ENCODE measurements at places on chromosomes 6 and 20. TPM values are rescaled to one million over a fixed set of nuclear protein-coding genes. Genes with fewer than 3 reads are reported as not detected.
A peak's percentile ranks its signal among the peaks of the same experiment; 100 is the strongest.

DNA sequence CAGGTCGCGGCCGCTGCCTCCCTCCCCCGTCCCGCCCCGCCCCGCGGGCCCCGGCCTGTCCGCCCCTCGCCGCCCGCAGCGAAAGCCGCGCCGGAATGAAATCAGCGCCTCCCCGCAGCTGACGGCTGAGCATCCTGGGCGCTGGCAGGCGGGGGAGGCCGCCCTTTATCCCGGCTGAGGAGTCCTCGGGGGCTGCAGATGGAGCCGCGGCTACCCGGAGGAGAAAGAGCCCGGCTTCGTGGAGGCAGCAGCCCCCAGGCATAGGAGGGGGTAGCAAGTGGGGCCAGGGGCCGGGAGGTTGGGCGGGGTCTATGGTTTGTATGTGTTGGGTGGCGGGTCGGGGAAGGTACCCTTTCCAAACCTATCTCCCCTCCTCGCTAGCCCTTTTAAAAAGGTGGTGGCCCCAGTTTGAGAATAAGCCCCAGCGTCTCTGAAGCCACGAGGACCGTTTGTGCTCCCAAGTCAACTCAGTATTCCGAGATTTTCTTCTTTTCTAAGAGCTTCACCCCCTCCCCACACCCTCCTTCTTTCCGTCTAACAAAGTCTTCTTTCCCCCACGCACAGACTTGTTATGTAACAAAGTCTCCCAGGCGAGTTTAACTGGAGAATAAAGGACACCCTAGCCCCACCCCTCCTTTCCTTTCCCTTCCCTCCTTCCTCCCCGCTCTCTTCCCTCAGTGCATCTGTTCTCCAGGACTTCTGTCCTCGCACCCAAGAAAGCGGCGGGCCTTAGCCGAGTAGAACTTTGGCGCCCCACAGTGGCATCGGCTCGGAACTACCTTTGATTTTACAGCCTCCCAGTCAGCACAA lies 11.0 kb downstream of the POU3F2 start:
- H3K4me3 ChIP-seq, result no peak overlapping the region
- H3K27ac ChIP-seq, result no peak overlapping the region
- H3K36me3 ChIP-seq, result no peaks in the 10 kb centered on the region
- H3K27me3 ChIP-seq, result no peaks in the 10 kb centered on the region
- peaks cover 5% of the 10 kb centered on the region for H3K4me1 ChIP-seq

DNA sequence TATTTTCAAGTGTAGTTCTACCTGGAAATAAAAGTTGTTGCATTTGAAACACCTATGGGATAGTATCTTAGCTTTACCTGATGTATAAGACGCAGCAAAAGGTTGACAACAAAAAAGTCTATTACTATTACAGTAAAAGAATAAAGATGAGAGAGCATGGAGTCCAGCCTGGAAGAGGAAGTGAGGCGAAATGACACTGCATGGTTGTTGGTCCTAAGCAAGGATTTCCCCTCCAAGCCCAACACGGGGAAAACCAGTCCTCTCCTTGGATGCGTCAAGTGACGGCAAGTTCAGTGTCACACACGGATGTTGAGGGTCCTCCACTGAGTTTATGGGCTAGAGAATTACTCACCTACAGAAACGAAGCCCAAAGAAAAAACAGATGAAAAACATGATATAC lies 51.7 kb downstream of the COL11A2 start:
- no peaks in the 10 kb centered on the region for H3K36me3 ChIP-seq
- H3K4me3 ChIP-seq, result no peak overlapping the region
- H3K27ac ChIP-seq, result no peak overlapping the region

DNA sequence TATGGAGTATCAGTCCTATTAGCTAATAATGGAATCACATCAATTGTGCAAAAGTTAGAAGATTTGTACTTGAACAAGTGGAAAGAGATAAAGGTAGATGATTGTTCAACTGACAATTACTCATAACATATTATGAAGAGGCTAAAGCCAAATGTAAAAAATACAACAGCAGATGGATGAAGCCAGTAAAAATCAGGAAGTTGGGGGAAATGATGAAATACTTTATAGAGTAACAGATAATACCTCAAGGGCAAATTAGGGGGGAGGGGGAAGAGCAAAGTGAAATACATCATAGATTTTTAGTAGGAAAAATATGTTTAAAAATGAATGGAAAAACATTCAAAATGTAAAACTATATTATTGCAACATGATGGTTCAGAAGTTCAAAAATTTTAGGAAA lies 114.0 kb downstream of the PDSS2 start:
- H3K27ac ChIP-seq, result no peak overlapping the region
- no peak overlapping the region for H3K4me3 ChIP-seq
- H3K27me3 ChIP-seq, result no peaks in the 10 kb centered on the region
- DNase-seq, result no peak
- H3K4me1 ChIP-seq, result no peaks in the 10 kb centered on the region
- H3K36me3 ChIP-seq, result no peaks in the 10 kb centered on the region

DNA sequence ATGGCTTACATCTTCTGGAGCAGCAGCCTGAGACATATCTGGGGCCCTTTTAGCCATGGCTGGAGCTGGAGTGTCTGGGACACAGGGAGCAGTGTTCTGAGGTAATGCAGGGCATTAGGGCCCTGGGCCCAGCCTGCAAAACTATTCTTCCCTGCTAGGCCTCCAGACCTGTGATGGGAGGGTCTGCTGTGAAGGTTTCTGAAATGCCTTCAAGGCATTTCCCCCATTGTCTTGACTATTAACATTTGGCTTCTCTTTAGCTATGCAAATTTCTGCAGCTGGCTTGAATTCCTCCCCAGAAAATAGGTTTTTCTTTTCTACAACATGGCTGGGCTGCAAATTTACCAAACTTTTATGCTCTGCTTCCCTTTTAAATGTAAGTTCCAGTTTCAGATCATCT lies 61.5 kb downstream of the EDN1 start:
- no peaks in the 10 kb centered on the region for H3K27me3 ChIP-seq
- no peak overlapping the region for H3K27ac ChIP-seq
- no peak for DNase-seq
- no peaks in the 10 kb centered on the region for H3K36me3 ChIP-seq
- no peaks in the 10 kb centered on the region for H3K4me1 ChIP-seq
- H3K4me3 ChIP-seq, result no peak overlapping the region

NT5E gene
- 24.9 TPM for polyA plus RNA-seq

GRCh38 chr20:53439046-53439445 lies 154.6 kb downstream of the ZNF217 start:
- no peak overlapping the region for H3K27ac ChIP-seq
- no peak overlapping the region for H3K4me3 ChIP-seq
- no peaks in the 10 kb centered on the region for H3K4me1 ChIP-seq
- H3K36me3 ChIP-seq, result no peaks in the 10 kb centered on the region
- DNase-seq, result no peak

DNA sequence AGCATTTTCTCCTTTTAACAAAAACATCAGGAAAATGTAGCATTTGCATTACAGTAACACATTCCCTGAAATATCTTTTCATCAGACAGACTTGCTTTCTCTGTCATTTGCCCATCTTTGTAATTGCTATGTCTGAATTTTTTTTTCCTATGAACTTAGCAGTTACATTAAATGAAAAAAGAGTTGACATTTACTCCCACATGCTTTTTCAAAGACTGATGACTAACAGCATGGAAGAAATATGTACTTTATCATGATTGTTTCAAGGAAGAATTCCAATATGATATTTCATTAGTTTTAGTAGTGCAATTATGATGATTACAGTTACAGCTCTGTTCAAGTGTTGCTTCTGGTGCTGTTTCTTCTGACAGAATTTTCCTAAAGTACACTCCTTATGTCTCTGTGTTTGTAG lies 864.5 kb upstream of the MAN1A1 start:
- H3K4me3 ChIP-seq, result no peak overlapping the region
- H3K27ac ChIP-seq, result no peak overlapping the region
- H3K36me3 ChIP-seq, result no peaks in the 10 kb centered on the region
- no peaks in the 10 kb centered on the region for H3K27me3 ChIP-seq
- no peaks in the 10 kb centered on the region for H3K4me1 ChIP-seq
- DNase-seq, result no peak

GRCh38 chr20:61929561-61929960 lies 136.1 kb downstream of the TAF4 start:
- no peaks in the 10 kb centered on the region for H3K27me3 ChIP-seq
- H3K27ac ChIP-seq, result no peak overlapping the region
- H3K4me1 ChIP-seq, result no peaks in the 10 kb centered on the region
- H3K36me3 ChIP-seq, result no peaks in the 10 kb centered on the region
- DNase-seq, result no peak

TCF15 gene
- 0.37 TPM for polyA plus RNA-seq

GRCh38 chr20:845226-845868 lies 11.8 kb downstream of the FAM110A start:
- DNase-seq, result no peak
- peak overlapping the region; percentile 52 for H3K27ac ChIP-seq
- no peaks in the 10 kb centered on the region for H3K27me3 ChIP-seq
- peaks cover 5% of the 10 kb centered on the region for H3K4me1 ChIP-seq
- peak overlapping the region; percentile 19 for H3K4me3 ChIP-seq

DNA sequence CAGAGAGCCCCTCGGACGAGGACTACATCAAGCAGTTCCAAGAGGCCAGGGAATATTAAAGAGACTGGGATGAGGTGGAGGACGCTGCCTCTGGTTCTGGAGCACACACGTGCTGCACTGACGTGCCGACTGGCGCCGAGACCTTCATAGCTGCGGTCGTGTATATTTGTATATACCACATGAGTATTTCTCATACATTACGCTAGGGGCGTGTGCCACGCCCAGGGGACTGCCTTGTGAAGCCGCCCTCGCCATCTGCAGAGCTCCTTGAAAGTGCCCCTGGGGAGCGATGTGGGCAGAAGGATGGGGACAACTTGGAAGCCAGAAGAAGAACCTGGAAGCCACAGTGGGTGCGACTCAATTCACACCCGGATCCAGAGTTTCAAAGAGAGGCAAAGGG lies 78.3 kb downstream of the ISM1 start:
- H3K27ac ChIP-seq, result no peak overlapping the region
- no peak overlapping the region for H3K4me3 ChIP-seq
- no peaks in the 10 kb centered on the region for H3K4me1 ChIP-seq
- H3K27me3 ChIP-seq, result no peaks in the 10 kb centered on the region
- no peak for DNase-seq

VIP gene
- not detected for polyA plus RNA-seq

KIAA1755 gene
- 1.4 TPM for polyA plus RNA-seq

ALDH8A1 gene
- 1.1 TPM for polyA plus RNA-seq

DNA sequence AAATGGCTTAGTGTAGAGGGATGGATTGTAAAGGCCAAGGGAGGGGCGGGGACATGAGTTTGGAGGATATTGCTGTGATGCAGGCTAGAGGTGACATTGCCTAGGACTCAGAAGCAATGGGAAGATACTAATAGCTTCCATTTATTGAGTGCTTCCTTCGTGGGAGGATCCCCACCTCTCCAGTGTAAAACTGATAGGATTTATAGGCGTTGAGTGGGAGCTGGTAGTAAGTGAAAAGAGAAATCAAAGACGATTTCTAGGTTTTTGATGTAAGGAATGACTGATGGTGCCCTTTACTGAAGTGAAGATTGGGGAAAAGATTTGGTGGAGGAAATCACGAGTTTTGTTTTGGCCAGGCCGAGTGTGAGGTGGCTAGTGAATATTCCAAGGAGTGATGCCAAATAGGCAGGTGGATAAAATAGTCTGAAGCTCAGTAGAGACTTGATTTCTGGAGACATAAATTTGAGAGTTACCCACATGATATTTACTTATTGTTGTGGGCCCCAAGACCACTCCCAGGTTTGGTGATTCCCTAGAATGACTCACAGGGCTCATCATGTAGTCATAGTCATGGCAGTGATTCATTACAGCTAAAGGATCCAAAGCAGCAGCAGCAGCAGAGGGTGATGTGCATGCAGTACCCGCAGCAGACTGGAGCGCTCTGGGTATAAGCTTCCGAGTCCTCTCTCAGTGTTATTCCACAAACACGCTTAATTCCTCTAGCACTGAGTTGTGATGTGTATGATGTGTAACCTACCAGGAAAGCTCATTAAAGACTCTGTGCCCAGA lies 10.2 kb downstream of the RPRD1B start:
- no peaks in the 10 kb centered on the region for H3K27me3 ChIP-seq
- H3K36me3 ChIP-seq, result peaks cover 11% of the 10 kb centered on the region
- no peak overlapping the region for H3K4me3 ChIP-seq
- H3K4me1 ChIP-seq, result no peaks in the 10 kb centered on the region
- no peak overlapping the region for H3K27ac ChIP-seq
- no peak for DNase-seq

SOBP gene
- polyA plus RNA-seq, result 1.1 TPM
